ENCODE measurements at places on chromosomes 13 and 19.
A peak's percentile ranks its signal among the peaks of the same experiment; 100 is the strongest.

GRCh38 chr13:33202644-33203169, 82.8 kb downstream of the STARD13 start:
- DNase-seq, result no peak

GRCh38 chr19:53908935-53909415, at the start of gene CACNG7:
Gene CACNG7, plus strand, starts transcription at chr19:53909278. Its CDS starts 3,554 bp downstream, at chr19:53912832.
- peak; percentile 63 for DNase-seq

DNA sequence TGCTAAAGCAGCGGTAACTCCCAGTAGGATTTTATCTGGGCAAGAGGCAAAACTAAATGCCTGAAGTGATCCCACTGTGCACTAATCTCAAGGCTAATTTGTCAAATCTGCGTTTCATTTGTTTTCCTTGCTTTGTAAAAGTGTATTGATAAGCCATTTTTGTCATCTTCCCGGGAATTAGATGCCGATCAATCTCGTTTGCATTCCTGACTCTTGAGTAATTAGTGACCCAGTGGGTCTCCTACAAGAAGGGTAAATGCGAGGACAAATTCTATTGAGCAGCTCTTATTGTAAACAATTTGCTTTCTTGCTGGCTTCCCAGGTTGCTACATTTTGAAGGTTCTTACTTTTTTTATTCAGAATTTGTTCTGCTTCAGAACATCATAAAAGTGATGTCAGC, 129.7 kb downstream of the EFNB2 start:
- no peak for DNase-seq

DNA sequence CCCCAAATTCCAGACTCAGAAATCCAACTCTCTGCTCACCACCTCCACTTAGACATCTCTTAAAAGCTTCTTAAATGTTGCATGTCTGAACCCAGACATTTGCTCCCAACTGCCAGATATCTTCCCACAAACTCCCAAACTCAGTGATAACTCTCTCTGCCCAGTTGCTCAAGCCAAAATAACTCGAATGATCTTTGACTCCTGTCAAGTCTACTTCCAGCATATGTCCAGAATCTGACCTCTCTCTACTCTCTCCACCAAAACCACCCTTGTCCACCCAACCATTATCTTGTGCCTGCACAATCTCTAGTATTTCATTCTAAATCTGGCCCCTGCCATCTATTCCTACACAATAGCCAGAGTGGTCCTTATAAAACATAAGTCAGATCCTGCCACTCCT, 99.3 kb downstream of the FGF14 start:
- DNase-seq, result no peak

DNA sequence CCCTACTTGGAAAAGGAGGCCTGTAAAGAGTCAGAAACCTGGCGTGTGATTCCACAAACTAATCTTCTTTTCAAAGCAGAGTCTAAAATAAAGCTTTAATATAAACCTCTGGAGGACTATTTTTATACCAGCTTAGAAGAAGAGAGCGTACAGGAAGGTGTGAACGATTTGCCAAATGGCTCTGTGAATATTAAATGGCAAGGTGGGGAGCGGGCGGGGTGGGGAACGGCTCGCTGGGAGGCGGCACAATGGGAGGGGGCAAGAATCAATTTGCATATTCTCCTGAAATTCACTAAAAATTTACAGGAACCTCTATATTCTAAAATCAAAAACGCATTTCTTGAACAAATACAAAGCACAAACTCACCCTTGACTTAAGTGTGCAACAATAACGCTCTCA, 982 bp downstream of the ZNF780B start:
- DNase-seq, result no peak

DNA sequence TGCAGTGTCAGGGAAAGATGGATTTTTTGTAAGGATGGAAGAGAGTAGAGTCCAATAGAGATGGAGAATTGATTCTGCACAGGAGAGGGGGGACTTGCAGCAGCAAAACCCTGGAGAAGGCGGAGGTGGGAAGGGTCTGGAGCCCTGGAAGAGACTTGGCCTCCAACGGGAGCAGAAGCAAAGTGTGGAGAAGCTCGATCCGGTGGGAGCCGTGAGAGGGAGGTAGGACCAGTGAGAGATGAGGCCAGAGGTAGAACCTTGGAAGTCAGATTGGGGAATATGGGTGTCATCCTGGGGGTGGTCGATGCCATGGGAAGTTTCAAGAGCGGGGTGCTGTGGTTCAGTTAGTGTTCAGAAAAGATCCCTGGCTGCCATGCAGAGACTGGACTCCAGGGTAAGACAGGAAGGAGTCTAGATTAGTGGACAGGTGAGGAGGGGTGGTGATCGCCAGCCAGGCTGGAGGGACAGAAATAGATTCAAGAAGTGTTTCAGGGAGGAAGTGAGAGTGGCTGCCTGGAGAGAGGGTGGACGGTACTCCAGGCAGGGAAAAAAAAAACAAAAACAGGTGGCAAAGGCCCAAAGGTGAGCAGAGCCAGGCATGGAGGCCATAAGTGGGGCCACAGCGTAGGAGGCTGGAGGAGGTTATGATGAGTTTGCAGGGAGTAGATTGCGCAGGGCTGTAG, 2.6 kb downstream of the PPP5C start:
- DNase-seq, result no peak

DNA sequence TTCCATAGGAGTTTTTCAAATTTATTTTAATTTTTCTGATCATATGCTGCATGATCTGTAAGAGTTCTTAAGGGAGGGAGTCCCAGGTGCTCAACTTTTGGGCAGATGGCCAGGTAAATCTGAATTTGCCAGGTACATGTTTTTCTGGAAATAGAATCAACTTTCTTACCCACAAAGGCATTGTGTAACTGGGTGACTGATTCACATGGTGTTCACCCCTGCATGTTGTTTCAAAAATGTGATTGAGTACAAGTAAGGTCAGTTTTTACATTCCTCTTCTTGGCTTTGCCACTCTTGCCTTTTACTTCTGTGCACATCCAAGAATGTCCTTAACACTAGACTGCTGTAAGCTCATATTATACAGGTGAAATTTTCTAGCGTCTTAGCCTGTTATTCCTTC, 30.4 kb downstream of the RB1 start:
- no peak for DNase-seq

DNA sequence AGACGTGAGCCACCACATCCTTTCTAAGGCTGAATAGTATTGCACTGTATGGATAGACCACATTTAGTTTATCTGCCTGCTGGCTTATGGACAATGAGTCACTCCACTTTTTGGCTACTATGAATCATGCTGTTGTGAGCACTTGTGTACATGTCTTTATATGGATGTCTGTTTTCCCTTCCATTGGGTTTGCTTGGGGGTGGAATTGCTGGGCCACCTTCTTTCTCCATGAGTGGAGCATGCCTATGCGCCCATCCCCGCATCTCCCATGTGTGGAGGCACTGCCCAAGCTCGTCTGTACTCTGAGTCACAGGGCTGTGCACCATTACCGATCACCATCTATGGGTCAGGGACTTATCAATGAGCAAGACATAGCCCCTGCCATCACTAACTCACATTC, 127.2 kb upstream of the GJB6 start:
- DNase-seq, result no peak

DNA sequence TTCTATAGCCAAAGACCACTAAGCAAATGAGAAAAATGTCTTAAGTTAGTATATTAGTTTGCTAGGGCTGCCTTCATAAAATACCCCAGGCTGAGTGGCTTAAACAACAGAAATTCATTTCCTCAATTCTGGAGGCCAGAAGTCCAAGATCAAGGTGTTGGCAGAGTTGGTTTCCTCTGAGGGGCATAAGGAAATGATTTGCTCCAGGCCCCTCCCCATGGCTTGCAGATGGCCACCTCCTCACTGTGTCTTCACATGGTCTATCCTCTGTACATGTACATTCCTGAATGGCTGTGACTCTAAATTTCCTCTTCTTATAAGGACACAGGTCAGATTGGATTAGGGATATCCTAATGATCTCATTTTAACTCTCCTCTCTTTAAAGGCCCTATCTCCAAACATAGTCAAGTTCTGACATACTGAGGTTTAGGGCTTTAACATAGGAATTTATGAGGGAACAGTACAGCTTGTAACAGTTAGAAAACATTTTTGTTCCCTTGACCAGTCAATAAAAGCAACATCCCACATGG, 307.4 kb downstream of the DIAPH3 start:
- DNase-seq, result no peak

GRCh38 chr13:80454245-80454644, 113.3 kb upstream of the SPRY2 start:
- no peak for DNase-seq

Measured in head of caudate nucleus (tissue), 42 donors.